ENCODE measurements at places on chromosomes 5 and 9.

GRCh38 chr5:90301248-90301647 is 108.3 kb downstream of the CETN3 start:
- no peak for DNase-seq

- no peak for DNase-seq
Observed at GRCh38 chr9:74865177-74865576, 22.5 kb downstream of the TRPM6 start.

DNA sequence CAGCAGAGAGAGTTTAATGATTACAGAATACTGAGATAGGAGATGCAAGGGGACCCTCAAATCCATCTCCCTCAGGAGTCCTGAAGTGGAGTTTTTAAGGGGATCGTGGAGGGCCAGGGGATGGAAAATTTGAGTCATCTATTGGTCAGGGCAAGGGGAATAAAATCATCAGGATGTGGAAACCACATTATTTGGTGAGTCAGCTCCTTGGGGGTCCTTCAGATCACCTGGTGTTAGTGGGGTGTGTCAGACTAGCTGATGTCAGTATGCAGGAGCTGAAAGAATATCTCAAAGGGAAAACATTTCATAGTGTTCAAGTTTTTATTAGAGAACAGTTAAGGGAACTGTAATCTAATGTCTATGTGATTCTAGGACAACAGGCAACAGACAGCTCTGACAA is 183.0 kb upstream of the FTMT start:
- no peak for DNase-seq

GRCh38 chr5:118029807-118030206 is 958.5 kb downstream of the DTWD2 start:
- DNase-seq, result no peak

- DNase-seq, result no peak
Observed at GRCh38 chr5:9302218-9302617, 243.7 kb downstream of the SEMA5A start.

DNA sequence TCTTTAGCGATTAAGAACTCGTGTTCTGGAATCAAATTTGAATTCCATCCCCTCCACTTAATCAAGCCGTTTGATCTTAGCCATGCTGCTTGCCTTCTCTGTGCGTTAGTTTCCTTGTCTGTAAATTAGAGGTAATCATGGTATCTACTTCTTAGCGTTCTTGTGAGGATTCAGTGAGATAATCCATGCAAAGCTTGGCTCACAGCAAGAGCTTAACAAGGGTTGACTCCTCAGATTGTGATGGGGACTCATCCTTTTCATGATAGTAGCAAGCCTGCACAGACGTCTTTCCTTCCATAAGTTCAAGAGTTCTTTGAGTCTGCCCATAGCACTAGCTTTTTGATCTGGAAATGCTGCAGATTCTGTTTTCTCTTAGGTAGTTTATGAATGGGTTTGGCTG is 72.8 kb downstream of the TRIO start:
- DNase-seq, result no peak

DNA sequence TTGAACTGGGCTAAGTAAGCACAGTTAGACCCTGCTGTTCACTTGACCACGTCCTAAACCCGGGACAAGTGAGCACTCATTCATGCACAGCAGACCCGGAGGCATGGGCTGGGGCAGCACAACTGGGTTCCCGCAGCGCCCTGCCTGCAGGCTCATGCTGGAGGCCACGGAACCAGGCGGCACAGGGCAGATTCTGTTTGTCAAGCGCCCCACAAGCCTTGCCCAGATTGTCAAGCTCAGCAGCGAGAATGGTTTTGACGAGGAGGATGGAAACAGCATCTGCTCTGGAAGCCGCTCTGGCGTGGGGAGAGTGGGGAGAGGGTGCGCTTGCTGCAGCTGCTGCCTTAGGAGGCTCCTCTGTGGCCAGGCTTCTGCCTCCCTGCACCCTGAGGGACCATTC is 32.7 kb downstream of the PRRT1B start:
- DNase-seq, result no peak

DNA sequence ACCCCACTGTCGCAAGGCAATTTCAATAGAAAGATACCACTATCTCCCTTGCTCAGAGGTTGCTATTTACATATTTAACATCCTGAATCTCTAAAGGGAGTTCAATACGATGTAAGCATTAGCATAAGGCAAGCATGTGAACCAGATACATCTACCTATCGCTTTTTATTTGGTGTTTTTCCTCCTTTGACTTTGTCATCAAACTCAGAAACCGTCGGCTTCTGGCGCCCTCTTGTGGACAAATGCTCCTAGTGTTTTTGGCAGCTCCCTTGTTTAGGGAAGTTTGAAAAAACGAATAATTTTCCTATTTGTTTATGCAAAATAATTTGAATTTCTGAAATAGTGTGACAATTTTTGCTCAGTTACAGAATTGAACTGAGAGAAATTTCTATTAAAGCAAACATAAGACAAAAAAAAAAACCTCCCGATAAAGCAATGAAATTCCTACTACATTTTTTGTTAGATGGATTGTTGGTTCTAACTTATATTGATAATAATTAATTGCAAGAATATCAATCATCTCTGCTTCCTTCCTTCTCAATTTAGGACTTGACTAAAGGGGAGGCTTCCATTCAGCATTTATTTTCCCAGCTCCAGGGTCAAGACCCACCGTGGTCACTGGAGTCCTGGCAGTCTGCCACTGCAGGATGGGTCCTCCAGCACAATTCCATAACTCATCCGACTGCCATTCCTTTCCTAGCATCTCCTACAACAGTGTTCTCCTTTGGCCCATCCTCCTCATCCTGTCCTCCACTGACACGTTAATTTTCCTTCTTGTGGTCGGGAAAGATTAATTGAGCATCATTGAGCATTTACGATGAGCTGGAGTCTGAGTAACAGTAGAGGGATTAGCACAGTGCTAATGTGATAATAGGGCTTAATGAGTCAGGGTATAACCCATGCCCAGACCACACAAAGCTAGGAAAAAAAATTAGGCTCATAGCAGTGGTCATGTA is 131.8 kb upstream of the CHD1 start:
- peak; percentile 78 for DNase-seq

- DNase-seq, result no peak
Observed at GRCh38 chr9:20199111-20199510, 410.3 kb upstream of the SLC24A2 start.

- DNase-seq, result no peak
Observed at GRCh38 chr5:73302797-73303147, 129.8 kb downstream of the TMEM174 start.

DNA sequence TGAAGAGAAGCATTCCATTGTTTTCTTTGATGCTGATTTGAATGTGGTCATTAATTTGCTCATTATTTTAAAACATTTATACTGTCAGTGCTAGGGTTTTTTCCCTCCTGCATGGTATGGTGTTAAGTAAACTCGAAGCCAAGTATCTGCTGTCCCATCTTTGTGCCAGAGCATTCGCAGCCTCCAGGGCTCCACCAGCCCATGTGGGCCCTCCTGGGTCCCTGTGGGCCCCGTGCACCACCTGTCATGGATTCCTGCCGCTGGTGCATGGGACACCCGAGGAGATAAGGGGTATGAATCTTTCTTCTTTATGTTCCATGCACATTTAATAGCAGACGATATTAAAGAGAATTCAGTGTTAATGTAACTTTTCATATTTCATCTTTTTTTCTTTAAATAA is 95.1 kb downstream of the TRIO start:
- DNase-seq, result no peak

DNA sequence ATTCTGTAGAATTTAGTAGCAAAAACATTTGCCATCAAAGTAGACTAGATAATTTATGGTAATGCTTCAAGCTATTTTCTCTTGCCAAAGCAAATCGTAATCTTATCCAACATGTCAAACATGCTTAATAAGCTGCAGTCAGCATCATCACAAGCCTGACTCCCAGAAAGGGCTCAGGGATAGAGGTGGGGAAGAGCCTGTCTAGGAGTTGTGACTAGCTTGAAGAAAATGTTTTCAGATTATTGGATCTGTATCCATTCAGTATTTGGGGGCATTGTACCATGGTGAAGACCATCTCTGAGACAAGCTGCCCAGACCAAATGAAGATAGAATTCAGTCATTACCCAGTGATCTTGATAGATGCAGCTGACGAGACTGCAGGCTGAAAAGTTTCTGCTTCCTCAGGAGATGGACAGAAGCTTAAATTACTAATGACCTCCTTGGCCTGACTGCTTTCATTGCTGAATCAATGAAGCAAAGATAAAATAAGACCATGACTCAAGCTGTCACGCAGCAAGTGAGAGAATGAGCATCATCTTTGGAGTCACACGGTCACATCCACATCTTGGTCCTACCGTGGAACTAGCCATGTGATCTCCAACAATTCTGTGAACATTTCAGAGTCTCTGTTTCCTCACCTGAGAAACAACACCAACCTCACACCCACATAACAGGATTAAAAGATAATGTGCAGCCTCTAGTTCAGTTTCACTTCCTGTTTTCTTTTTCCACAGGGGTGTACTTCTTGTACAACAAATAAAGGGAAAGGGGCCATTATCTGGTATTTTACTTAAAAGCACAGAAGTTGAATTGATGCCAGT is 9.4 kb downstream of the ERAP2 start:
- no peak for DNase-seq

DNA sequence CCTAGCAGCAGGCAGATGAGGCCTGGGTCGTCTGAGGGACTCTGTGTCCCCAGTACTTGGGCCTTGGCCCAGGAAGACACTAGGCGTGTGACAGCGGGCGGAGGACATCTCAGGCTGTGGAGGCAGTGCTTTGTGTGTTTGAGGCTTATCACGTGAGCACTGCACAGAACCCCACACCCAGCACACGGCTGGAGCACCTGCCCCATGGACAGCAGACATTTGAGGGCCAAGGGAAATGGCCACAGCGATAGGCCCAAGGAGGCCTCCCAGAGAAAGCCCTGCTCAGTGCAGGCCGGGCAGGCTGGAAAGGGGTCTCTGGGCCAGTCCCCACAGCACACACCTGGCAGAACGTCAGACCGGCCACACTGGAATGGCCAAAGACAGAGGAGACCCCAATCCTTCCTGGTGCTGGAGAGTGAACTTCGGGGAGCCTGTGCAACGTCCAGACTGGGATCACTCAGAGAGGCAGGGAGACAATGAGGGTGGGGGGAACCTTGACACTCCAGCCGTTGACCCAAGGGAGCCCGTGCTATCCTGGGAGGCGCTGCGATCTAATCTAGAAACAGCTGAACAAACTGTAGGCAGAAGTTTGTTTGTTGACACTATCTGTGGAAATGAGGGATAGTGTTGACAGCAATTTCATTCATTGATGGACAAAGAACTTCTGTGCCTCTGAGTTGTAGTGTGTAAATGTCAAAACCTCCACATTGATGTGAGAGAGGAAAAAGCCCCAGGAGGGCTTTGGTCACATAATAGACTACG is 19.6 kb upstream of the FLT4 start:
- no peak for DNase-seq

GRCh38 chr9:129187042-129187441 is 9.0 kb upstream of the IER5L start:
- DNase-seq, result no peak

GRCh38 chr5:97364731-97365130 is 181.7 kb upstream of the RIOK2 start:
- no peak for DNase-seq

GRCh38 chr5:59767211-59767605 is 126.3 kb downstream of the PDE4D start:
- DNase-seq, result no peak

- no peak for DNase-seq
Observed at GRCh38 chr5:40736103-40736875, 19.5 kb downstream of the TTC33 start.

- DNase-seq, result no peak
Observed at GRCh38 chr5:10009802-10010201, 239.9 kb downstream of the ATPSCKMT start.

DNA sequence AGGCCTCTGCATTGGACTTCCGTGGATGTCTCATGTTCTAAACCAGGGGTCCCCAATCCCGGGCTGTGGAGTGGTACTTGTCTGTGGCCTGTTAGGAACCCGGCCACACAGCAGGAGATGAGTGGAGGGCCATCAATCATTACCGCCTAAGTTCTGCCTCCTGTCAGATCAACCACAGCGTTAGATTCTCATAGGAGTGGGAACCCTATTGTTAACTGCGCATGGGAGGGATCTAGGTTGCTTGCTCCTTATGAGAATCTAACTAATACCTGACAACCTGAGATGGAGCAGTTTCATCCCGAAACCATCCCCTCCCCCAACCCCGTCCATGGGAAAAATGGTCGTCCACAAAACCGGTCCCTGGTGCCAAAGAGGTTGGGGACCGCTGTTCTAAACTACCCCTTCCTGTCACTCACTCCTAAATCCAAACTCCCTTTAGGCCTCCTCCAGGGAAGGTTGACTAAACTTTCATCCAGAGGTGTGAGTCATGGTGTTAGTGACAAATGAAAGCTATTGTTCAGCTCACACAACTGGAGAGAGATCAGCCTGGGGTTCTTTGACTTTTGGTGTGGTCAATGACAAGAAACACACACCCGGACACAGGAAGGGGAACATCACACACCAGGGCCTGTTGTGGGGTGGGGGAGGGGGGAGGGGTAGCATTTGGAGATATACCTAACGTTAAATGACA is 9.5 kb downstream of the KCNV2 start:
- no peak for DNase-seq

- DNase-seq, result no peak
Observed at GRCh38 chr9:90770182-90770738, 31.4 kb upstream of the SYK start.

DNA sequence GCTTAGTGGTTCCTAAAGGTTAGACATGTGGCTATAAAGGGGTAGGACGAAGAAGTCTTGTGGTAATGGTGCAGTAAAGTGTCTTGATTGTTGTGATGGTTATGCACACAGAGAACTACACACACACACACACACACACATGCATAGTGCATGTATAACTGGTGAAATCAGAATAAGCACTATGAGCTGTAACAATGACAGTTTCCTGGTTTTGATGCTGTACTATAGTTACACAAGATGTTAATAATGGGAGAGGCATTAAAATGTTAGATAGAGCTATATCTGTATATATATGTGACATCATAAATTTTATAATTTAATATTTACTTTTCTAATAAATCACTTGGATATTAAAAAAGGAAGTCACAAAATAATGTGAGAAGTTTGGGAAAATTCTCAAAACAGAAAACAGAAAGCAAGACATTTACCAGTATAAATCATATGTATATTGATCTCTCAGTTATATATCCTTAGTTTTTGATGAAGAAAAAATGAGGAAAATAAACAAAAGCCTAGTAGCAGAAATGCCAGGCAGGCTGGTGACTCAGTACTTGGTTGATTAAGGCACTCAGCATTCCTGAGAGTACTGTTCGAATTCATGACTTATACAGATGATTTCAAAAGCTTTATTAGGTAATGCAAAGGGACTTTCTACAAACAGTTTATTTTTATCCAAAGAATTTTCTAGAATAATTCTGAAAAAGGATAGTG is 350.5 kb upstream of the DAB2 start:
- no peak for DNase-seq

DNA sequence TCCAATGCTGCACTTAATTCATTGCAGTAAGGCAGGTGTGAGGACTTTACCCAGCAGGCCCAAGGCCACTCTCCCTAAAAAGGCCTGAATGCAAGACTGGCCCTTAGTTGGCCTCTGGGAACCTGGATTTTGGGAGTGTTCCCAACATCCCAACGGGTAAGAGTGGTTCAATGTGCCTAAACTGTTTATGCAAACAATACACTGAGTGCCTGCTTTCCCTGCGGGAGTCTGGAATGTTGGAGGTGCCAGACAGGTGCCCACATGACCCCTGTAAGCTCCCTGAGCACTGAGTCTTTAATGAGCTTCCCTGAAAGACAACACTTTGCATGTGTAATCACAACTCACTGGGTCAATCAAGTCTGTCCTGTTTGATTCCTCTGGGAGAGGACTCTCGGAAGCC is 37.4 kb downstream of the NSUN2 start:
- no peak for DNase-seq

GRCh38 chr9:137174722-137175293 is 3.0 kb upstream of the TMEM210 start:
- DNase-seq, result no peak

GRCh38 chr5:109407913-109408312 is 1.9 kb downstream of the PJA2 start:
- DNase-seq, result no peak
